ENCODE measurements at places on chromosomes 11 and 22. TPM values are rescaled to one million over a fixed set of nuclear protein-coding genes. Genes with fewer than 3 reads are reported as not detected.
A peak's percentile ranks its signal among the peaks of the same experiment; 100 is the strongest.

MMP3 gene
- total RNA-seq = not detected

VSIG10L2 gene
- total RNA-seq = not detected

DDTL gene
- 0.72 TPM for total RNA-seq

DENND6B gene
- 2.1 TPM for total RNA-seq

NAALAD2 gene
- not detected for total RNA-seq

ASRGL1 gene
- 11.6 TPM for total RNA-seq

ZBTB16 gene
- total RNA-seq = 2.3 TPM

SAAL1 gene
- 36.4 TPM for total RNA-seq

MAP6 gene
- not detected for total RNA-seq

APOL5 gene
- not detected for total RNA-seq

ADM gene
- 0.31 TPM for total RNA-seq

- DNase-seq = no peak
Measured at GRCh38 chr11:18540207-18541009, 13.7 kb upstream of the TSG101 start.

DNA sequence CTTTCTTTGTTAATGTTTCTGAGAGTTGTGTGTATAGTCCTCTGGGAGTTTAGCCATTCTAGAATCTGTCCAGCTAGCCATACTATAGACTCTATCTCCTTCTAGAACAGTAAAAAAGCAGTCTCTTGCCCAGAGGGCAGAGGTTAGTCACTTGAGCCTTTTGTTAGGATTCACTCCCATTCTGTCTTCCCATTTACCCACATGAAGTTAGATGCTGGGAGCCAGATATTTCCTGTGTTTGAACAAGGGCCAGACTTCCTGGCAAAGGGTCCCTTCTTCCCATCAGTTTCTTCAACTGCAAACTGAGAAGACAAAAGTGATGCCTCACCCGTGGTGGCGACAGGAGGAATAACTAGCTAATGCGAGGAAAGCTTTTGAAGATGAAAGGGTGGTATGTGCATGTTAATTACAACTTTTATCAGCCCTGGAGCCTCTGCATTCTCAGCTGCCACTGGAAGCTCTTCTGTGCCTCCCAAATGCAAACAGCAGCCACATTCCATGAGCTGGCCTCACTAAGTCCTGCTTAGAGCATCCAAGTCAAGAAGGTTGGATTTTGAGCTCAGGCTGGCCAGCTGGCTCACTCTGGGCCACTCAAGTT, 12.8 kb downstream of the CD44 start:
- DNase-seq = no peak

- DNase-seq = no peak
Measured at GRCh38 chr11:101477926-101478325, 105.9 kb downstream of the TRPC6 start.

- DNase-seq = peak; percentile 40
Measured at GRCh38 chr22:29524442-29525191, 28.9 kb downstream of the THOC5 start.

DNA sequence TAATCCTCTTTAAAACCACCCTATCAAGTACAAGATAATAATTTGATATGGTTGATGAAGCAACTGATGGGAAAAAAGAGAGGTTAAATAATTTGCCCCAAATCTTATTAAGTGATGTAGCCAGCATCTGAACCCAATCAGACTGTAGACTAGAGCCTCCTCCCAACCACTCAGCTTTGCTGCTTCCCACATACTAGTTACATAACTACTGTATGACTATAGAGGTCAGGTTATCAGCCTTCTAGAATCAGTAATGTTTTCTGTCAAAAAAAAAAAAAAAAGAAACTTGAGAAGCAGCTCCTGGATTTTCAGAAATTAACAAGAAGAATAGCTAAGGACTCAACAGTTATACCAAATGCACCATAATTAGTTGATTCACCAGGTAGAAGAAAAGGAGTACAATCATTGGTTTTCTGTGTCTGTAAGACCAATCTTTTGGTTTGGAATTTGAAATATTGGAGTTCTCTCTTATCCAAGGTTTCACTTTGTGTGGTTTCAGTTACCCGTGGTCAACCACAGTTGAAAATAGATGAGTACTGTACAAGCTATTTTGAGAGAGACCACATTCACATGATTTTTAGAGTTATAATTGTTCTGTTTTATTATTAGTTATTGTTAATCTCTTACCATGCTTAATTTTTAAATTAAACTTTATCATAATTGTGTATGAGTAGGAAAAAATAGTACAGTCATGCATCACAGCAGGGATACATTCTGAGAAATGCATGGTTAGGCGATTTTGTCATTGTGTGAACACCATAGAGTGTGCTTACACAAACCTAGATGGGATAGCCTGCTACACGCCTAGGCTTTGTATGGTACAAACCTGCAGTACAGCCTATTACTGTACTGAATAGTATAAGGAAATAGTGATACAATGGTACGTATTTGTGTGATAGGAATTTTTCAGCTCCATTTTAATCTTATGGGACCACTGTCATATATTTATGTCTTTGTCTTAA, 72.2 kb downstream of the PDHX start:
- DNase-seq = no peak

GRCh38 chr11:10294290-10294953, 403 bp upstream of the SBF2 start:
- DNase-seq = no peak

- DNase-seq = no peak
Measured at GRCh38 chr22:47859881-47860525, 1097.6 kb downstream of the TBC1D22A start.

GRCh38 chr11:106986673-106987072, 31.6 kb downstream of the GUCY1A2 start:
- DNase-seq = no peak

- DNase-seq = no peak
Measured at GRCh38 chr11:25928076-25928475, 403.9 kb upstream of the ANO3 start.

- no peak for DNase-seq
Measured at GRCh38 chr11:110891411-110891810, 179.2 kb upstream of the ARHGAP20 start.

DNA sequence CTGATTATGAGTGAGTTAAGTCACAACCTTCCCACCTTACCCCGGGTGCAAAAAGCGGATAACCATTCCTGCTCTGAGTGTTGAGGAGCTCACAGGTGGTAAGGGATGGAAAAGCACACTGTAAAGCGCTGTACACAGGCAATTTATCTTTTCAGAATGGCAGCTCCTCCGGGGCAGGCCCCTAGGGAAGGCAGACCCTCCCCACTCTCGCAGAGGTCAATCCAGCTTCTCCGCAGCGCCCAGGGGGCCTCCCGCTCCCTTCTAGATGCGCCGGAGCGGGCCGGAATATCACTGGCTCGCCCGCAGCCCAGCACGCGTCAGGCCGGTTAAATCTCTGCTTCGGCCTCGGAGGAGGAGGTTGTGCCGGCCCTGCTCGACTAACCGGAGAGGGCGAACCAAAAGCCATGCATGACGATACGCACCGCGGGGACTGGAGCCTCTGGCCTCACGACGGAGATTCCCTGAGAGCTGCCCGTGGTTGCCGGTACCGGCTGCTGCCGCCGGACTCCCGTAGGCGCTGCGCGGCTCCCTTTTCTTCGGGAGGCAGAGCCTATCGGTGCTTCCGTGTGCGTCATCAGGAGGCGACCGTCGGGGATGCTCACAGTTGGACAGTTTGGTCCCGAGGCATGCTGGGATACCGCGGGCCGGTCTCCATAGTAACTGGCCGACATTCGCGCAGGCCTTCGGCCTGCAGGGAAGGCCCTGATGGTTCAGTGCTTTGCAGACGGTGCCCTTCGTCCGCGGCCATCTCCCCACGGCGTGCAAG, at the start of gene BRMS1:
TSS of gene BRMS1 (minus strand) at position 555 of the 766 bp plus-strand sequence. CDS start 2,870 bp downstream, outside the sequence.
- peak; percentile 99 for DNase-seq

DNA sequence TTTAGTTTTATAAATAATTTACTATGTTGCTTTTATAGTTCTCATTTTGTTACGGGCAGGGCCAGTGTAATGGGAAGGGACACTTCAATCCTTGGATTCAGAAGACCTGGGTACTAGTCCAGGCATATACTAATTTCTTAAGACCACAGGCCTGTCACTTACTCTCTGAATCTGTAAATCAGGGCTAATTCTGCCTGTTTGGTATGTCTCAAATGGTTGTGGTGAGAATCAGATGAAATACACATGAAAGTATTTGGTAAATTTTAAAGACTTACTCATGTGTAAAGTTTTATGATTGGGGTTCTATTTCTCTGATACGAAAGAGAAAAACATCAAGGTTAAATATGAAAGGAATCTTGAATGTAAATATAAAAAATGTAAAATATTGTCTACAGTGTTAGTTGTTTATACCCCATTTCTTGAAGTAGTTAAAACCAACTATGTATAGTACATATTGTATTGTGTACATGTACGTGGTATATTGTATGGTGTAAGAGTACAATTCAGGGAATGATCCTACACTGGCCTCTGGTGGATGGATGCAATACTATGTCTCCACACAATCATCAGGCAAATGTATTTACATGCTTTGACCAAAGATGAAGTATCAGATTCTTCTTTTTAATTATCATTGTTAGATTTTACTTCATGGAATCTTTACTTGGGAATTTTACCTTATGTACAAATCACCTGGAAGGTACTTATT, 24.5 kb upstream of the RAG2 start:
- peak; percentile 20 for DNase-seq

DNA sequence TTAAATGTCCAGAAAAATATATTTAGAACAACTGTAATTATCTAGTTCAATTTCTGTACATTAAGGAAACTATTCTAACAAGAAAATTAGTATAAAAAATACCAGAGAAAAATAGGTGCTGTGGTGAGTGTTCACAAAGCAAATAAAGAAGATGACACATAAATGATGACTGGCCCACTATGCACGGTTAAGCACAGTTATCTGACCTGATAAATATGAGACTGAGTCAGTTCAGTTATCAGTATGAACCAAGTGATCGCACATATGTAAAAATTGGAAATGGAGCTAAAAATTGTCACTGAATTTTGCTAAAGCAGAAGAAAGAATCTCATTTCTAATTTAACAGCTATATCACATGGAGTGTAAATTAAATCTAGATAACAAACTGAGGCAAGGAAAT, 18.8 kb upstream of the MAML2 start:
- no peak for DNase-seq

DNA sequence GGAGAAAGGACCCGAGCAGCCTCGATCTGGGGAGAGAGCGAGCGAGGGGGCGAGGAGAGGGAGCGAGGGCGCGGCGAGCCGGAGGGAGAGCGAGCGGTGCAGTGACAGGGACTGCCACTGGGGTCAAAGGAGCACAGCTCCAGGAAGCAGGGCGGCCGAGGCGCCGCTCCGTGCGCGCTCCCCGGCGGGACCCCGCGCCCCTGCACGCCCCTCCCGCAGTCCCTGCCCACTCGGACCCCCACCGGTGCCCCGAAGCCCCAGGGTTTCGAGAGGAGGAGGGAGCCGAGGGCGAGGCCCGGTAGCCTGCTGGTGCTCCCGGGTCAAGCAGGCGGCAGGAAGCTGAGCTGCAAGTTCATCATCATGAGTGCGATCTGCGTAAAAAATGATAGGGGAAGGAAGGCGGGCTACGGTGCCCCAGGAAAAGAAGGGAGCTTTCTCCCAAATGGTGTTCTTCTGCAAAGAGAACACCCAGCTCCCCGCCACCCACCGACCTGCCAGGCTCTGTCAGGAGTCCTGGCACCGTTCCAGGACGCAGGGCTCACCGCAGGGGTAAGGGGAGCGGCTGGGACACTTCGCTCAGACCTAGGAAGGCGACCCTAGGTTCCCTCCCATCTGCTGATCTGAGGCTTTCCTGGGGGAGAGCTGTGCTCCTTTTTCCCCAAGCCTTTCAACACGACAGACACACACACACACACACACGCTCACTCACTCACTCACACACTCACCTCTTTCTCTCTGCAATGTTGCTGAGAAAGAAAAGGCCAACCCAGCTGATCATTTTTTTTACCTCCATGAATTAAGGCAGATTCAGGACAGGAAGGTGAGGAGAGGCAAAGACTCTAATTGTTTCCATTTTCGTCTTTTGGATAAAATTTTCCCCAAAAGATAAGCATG, at the start of gene MPPED2:
TSS of gene MPPED2 (minus strand) at position 103 of the 894 bp plus-strand sequence. CDS start 5,980 bp downstream, outside the sequence.
- peak; percentile 14 for DNase-seq

GRCh38 chr11:76860539-76861475, at the start of gene ACER3:
TSS of gene ACER3 (plus strand) at chr11:76860918. CDS start at chr11:76860977, 59 bp downstream.
- peak; percentile 85 for DNase-seq

DNA sequence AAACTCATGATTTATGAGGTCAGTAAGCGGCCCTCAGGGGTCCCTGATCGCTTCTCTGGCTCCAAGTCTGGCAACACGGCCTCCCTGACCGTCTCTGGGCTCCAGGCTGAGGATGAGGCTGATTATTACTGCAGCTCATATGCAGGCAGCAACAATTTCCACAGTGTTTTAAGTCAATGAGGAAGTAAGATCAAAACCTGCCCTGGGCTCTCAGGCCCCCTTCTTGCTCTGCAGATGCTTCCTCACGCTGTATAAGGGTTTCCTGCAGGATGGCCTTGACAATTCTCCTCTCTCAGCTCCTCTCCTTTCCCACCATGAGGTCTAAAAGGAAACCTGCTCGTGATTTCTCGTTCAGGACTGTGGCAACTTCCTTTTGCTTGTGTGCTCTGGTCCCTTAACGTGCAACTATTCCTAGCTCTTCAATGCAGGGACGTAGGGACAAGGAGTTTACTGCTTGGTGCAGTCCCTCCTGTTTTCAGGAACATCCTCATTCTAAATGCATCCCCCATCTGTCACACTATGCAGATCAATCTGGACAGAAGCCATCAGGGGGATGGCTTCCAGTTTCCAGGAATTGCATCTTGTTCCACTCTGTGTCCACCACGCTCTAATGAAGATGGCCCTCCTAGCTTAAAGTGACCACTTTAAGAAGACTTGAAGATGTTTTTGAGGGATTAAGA, 64.3 kb upstream of the IGLL5 start:
- no peak for DNase-seq

DNA sequence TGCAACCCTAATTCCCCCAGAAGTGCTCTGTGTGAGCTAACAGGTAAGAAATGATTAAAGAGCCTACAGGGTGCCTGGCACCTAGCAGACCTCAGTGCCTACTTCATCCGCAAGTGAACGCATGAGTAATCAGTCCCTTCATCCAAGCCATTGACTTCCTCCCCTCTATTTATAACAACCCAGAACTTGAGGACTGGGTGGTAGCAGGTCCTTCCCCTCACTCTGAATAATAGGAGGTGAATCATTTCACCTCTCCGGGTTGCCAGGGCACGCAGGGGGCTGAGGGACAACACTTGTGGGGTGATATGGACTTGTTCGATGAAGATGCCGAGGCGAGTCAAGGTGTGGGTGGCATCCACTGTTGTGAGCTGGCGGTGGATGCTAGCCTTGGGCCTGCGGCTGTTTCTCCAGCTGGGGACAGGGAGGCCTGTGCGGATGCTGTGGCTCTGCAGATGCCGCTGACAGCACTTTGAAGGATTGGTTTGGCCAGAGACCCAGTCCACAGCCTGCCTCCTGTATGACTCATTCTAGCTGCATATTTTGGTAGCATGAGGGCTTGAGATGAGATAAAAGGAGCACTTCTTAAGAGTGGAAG, 11.7 kb upstream of the SORL1-AS1 start:
- peak; percentile 94 for DNase-seq
